Inflammatory macrophage (primary cell): ENCODE measurements at places on chromosomes 5 and 9.
A peak's percentile ranks its signal among the peaks of the same experiment; 100 is the strongest.

DNA sequence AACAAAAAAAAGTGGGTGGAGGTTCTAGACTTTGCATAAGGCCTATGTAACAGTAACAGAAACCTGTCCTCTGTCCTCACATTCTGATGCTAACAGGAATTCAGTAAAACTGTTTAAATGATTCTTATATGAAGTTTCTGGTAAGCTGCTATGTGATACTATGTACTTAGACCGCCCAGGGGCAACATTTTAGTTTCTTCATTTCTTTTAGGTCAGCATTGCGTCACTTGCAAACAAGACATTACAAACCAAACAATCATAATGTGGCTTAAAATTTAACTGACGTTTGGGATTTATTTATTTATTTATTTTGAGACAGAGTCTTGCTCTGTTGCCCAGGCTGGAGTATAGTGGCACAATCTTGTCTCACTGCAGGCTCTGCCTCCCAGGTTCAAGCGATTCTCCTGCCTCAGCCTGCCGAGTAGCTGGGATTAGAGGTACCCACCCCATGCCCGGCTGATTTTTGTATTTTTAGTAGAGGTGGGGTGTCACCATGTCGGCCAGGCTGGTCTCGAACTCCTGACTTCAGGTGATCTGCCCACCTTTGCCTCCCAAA, 44.3 kb downstream of the TENT4A start:
- DNase-seq = no peak

- no peak for DNase-seq
Observed at GRCh38 chr5:5983261-5983980, 394.9 kb downstream of the MED10 start.

DNA sequence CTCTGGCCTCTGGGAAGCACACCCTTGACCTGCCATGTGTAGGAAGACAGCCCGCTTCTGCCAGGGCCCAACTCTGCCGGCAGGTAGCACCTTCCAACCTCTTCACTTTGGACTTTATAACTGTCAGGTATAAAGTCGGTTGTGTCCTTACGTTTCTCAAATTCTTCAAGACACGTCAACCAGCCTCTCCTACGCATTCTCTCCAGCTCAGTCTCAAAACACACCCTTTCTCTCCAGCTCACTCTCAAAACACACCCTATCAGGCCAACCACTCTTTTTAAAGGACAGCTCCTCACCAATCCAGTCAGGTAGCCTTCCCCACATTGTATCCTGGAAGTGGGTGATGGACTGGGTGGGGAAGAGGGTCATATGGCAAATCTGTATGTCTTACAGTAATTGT, 13.5 kb downstream of the FXN start:
- no peak for DNase-seq

GRCh38 chr9:110960288-110960687, 78.0 kb downstream of the LPAR1 start:
- no peak for DNase-seq

DNA sequence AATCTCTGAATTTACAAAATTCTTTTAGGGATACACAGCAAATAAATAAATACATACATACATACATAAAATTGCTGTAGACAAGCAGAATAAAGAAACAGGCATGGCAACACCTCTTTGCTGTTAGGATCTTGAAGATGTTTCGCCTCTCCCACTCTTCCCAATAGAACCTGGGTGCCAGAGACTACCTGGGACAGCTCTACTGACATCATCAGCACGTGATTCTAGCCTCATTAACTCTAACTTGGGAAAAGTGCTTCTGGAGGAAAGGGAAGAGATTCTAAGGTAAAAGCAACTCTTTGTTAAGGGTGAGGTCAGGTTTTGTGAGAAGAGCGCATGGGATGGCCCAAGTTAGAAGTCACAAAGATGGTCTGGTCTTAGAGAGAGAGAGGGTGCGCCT, 339.1 kb downstream of the RFX3 start:
- no peak for DNase-seq

DNA sequence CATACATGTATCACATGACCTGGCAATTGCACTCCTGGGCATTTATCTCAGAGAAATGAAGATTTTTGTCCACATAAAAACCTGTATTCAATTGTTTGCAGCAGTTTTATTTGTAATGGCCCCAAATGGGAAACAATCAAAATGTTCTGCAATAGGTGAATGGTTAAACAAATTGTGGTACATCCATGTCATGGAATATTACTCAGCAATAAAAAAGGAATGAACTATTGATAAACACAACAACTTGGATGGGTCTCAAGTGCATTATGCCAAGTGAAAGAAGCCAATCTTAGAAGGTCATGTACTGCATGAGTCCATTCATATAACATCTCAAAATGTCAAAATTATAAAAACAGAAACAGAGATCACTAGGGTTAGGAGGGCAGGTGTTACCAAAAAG, 1.5 kb upstream of the NDUFS4 start:
- DNase-seq = no peak

- peak; percentile 29 for DNase-seq
Observed at GRCh38 chr9:74770508-74771261, 117.0 kb downstream of the TRPM6 start.

GRCh38 chr9:38144421-38144820, 75.4 kb upstream of the SHB start:
- no peak for DNase-seq

DNA sequence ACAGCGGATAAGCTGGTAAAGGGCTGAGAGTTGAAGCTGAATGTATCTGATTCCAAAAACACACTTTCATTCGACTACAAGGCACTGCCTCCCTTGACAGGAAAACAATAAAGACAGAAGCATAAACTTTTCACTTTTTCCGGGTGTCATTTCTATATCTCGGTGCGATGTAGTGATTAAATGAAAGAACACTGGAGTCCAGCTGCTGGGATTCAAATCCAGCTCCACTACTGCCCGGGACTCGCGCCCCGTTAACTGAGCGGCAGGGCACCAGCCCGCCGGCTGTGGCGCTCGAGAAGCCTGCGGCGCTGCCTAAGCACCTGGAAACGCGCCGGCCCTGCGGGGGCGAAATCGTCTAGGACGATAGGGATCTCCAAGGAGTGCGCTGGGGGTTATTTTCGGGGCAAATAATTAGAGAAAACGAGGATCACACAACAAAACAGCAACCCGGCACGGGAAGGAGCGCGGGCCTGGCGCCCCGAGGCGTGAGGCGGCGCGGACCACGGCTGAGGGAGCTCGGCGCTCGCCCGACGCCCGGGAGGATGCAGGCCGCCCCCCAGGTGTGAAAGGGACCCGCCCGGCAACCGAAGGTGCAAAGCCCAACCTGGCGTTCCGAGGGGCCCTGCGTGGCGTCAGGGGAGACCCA, 837 bp downstream of the UIMC1 start:
- peak; percentile 74 for DNase-seq
